ENCODE measurements at places on chromosomes 1 and 21. TPM values are rescaled to one million over a fixed set of nuclear protein-coding genes. Genes with fewer than 3 reads are reported as not detected.
A peak's percentile ranks its signal among the peaks of the same experiment; 100 is the strongest.

DNA sequence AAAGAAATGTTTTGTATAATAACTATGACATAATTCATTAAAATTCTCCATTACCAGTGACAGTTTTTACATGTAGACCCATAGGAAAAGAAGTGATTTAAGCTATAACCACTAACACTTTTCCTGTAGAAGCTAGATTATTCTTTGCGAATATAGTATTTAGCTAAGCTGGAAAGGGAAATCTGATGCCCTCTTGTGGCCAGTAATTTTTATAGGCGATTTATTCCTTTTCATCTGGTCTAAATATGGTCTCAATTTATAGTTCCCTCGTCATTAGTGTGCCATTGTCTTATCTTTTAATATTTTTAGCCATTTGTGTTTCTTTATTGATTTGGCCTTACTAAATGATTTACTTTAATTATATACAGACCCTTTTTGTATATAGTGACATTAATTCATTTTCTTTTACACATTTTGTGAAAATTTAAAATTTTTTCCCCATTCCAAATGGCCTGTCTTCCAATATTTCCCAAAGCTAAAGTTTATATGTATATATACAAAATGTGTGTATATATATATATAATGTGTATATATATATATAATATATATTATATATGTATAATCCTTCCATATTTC lies 26.7 kb downstream of the BTG3 start:
- no peaks in the 10 kb centered on the region for H3K36me3 ChIP-seq
- DNase-seq = no peak
- H3K27ac ChIP-seq = no peak overlapping the region
- no peaks in the 10 kb centered on the region for H3K27me3 ChIP-seq
- no peaks in the 10 kb centered on the region for H3K4me1 ChIP-seq

Gene EFNA1
- 116 TPM for polyA plus RNA-seq

Gene SDHB
- 228 TPM for polyA plus RNA-seq

DNA sequence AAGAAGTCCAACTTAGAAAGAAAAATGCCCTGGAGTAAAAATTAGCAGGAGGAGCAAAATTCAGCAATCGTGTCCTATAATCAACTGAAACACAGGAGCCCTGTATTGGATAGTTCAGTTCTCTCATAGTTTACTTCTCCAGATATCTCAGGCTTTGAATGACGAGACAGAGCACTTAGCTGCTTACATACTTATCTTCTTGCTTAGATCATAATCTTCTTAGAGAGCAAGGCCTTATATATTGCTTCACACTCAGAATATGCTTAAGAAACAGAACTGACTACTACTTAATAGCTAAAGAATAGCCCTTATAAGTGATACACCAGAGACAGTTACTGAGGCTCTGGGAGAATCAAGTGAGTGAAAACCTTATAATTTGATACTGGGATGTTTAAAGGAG lies 38.9 kb downstream of the TOR3A start:
- H3K27ac ChIP-seq = no peak overlapping the region
- no peak overlapping the region for H3K4me3 ChIP-seq
- no peaks in the 10 kb centered on the region for H3K27me3 ChIP-seq
- peaks cover 34% of the 10 kb centered on the region for H3K36me3 ChIP-seq

Gene IFT25
- polyA plus RNA-seq = 64.3 TPM

Gene TFF2
- not detected for polyA plus RNA-seq

DNA sequence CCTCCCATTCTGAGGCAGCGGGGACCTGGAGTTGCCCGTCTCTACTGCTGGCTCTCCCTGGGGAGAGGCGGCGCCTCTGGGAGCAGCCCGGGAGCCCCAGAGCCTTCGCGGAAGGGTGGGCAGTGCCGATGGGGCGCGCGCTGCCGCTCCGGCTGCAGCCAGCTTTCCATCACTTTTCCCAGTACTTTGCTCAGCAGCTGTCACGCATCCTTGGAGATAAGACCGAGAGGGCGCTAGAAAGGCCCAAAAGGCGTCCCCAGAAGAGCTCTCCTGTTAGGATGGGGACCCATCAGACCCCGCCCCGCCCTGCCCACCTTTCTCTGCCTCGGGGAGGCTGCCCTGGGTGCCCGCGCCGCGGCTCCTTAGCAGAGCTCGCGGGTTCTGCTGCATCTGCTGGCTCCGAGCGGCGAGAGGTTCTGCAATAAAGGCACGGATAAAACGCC lies 534 bp downstream of the KCNH1 start:
- H3K27ac ChIP-seq = no peak overlapping the region
- H3K36me3 ChIP-seq = no peaks in the 10 kb centered on the region
- DNase-seq = no peak
- peaks cover 4% of the 10 kb centered on the region for H3K4me1 ChIP-seq
- H3K4me3 ChIP-seq = no peak overlapping the region
- H3K27me3 ChIP-seq = peaks cover 25% of the 10 kb centered on the region

- no peak overlapping the region for H3K27ac ChIP-seq
- H3K4me3 ChIP-seq = no peak overlapping the region
- peaks cover 32% of the 10 kb centered on the region for H3K36me3 ChIP-seq
- H3K27me3 ChIP-seq = no peaks in the 10 kb centered on the region
- DNase-seq = no peak
Observed at GRCh38 chr1:173482683-173483082, 5.5 kb downstream of the PRDX6 start.

DNA sequence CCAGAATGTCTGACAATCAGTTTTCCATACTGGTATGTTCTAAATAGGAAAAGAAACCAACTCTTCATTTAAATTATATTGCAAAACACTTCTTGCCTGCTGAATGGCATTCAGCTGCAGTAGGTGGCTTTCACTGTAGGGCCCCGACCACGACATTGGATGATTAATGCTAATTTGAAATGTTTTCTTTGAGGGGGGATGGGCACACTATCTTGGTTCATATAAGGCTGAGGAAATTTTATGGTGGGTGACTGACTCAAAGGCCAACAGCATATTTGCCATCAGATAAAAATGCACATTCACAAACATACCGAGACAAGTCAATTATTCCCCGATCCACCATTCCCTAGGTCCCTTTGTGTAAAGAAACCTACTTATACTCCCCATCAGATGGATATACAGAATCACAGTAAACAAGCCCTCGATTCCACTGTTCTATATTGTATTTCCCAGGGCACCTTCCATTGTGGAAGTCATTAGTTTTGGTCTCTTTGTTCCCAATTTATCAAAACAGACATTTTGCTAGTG lies 464.2 kb upstream of the DAB1 start:
- H3K27ac ChIP-seq = no peak overlapping the region
- H3K27me3 ChIP-seq = no peaks in the 10 kb centered on the region
- H3K4me1 ChIP-seq = peaks cover 8% of the 10 kb centered on the region
- H3K4me3 ChIP-seq = no peak overlapping the region
- no peaks in the 10 kb centered on the region for H3K36me3 ChIP-seq

DNA sequence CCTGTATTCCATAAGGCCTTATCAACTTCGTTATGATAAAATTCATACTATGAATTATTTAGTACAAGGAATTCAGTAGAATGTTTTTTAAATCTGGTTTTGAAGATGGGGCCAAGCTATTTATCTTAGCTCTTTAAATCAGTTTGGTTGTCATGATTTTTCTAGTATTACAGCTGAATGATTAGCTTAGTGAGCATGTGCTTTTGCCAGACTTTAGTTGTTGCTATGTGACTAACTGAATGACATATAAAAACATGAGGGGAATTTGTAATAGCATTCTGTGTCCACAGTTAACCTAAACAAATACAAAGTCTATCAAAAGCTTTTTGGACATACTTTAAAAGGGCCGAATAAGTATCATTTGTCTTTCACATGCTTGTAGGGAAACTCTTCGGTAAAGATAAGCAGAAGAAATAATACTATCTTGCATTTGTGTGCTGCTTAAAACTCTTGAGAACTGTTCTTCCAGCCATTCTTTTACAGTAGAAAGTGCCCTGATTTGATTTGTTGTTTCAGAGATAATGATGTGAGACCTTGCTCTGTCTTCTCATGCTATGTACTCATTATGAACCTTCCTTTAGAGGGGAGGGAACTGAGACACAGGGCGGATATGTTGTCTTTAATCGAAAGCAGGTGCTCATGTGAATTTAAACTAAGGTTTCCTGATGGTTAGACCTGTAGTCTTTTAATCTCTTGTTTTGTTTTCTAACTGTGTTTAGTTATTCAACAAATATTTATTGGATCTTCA lies 18.8 kb downstream of the NEK7 start:
- no peaks in the 10 kb centered on the region for H3K36me3 ChIP-seq
- no peak for DNase-seq
- H3K27ac ChIP-seq = no peak overlapping the region
- H3K4me3 ChIP-seq = no peak overlapping the region
- peaks cover 30% of the 10 kb centered on the region for H3K4me1 ChIP-seq

- peaks cover 13% of the 10 kb centered on the region for H3K36me3 ChIP-seq
- no peaks in the 10 kb centered on the region for H3K27me3 ChIP-seq
- H3K27ac ChIP-seq = no peak overlapping the region
Observed at GRCh38 chr1:63651161-63651701, 58.0 kb downstream of the PGM1 start.

DNA sequence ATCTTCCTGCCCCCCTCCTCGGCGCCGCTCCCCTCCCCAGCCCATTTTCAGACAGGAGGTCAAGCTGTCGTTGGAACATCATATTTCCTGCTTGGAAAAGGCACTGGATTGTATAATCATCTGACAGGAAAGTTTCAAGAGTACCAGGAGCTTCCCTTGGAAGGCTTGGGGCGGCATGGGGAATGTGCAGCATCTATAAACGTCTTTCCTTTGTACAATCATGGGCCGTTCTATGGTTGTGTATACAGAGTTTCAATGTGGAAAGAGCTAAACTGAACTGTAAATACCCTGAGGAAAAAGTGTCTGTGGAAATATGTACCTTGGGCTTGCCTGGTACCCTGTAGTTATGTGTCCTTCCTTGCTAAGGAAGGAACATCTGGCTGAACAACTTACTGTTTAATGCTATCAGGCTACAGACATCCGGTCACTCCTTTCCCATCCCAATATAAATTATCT lies 368.1 kb upstream of the ADGRL2 start:
- no peak overlapping the region for H3K27ac ChIP-seq
- H3K27me3 ChIP-seq = no peaks in the 10 kb centered on the region
- no peaks in the 10 kb centered on the region for H3K4me1 ChIP-seq
- no peaks in the 10 kb centered on the region for H3K36me3 ChIP-seq
- H3K4me3 ChIP-seq = no peak overlapping the region

Gene REN
- polyA plus RNA-seq = not detected

- no peak overlapping the region for H3K27ac ChIP-seq
- H3K27me3 ChIP-seq = peaks cover 7% of the 10 kb centered on the region
- no peak overlapping the region for H3K4me3 ChIP-seq
- DNase-seq = no peak
- no peaks in the 10 kb centered on the region for H3K36me3 ChIP-seq
Observed at GRCh38 chr1:231958448-231958847, 331.9 kb downstream of the DISC1 start.

Gene FCGR3A
- not detected for polyA plus RNA-seq

DNA sequence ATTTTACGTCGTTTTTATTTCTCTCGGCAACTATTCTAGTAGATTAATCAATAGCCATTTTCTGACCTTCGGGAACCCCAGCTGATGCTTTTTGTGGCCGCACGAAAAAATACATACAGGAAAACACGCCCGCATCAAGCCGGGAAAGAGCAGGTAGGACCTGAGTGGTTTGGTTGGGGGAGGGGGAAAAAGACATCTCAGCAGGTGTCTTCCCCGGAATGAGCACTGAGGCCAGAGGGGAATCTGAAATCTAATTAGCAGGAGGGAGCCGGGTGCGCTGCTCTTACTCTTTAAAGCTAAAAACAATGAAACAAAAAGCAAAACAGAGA lies 618 bp upstream of the FOXD3 start:
- no peaks in the 10 kb centered on the region for H3K36me3 ChIP-seq
- H3K27me3 ChIP-seq = peaks cover 90% of the 10 kb centered on the region
- DNase-seq = no peak

Gene CFHR5
- not detected for polyA plus RNA-seq

Gene SPATA45
- not detected for polyA plus RNA-seq

Gene ANGPTL1
- polyA plus RNA-seq = not detected

- H3K4me3 ChIP-seq = peak overlapping the region; percentile 93
Observed at GRCh38 chr1:85582687-85583591, 2.4 kb downstream of the CCN1 start.

GRCh38 chr1:119656410-119656955 lies 8.4 kb upstream of the ZNF697 start:
- no peak for DNase-seq
- no peak overlapping the region for H3K27ac ChIP-seq
- no peaks in the 10 kb centered on the region for H3K27me3 ChIP-seq
- H3K4me3 ChIP-seq = no peak overlapping the region
- H3K4me1 ChIP-seq = peaks cover 12% of the 10 kb centered on the region

Gene MPZ
- polyA plus RNA-seq = 0.45 TPM

- no peak overlapping the region for H3K4me3 ChIP-seq
- H3K27me3 ChIP-seq = no peaks in the 10 kb centered on the region
- DNase-seq = no peak
- no peaks in the 10 kb centered on the region for H3K36me3 ChIP-seq
- no peak overlapping the region for H3K27ac ChIP-seq
- peaks cover 2% of the 10 kb centered on the region for H3K4me1 ChIP-seq
Observed at GRCh38 chr1:8763888-8764287, 53.6 kb downstream of the RERE start.

DNA sequence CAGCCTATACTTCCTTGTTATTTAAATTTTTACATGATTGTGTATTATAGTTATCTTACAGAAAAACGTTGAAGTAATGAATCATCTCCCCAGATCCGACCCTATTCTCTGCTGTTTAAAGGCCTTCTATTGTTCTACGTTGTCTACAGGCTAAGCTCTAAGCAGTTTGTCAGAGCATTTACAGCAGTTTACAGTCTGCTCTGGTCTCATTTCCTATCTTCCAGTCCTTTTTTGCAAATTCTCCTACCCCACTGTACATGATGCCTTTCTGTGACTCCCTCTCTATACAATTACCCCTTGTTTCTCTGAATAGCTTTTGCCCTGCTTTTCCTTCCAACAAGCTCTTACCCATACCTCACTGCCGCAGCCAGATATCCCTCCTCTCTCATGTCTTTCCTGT lies 319.2 kb upstream of the FMN2 start:
- H3K27ac ChIP-seq = no peak overlapping the region
- H3K27me3 ChIP-seq = no peaks in the 10 kb centered on the region
- H3K4me1 ChIP-seq = no peaks in the 10 kb centered on the region
- no peaks in the 10 kb centered on the region for H3K36me3 ChIP-seq

Gene SFN
- polyA plus RNA-seq = 2,602 TPM

Gene CHODL
- 1.4 TPM for polyA plus RNA-seq

Gene ELAVL4
- not detected for polyA plus RNA-seq

Gene CD1D
- 3.0 TPM for polyA plus RNA-seq

DNA sequence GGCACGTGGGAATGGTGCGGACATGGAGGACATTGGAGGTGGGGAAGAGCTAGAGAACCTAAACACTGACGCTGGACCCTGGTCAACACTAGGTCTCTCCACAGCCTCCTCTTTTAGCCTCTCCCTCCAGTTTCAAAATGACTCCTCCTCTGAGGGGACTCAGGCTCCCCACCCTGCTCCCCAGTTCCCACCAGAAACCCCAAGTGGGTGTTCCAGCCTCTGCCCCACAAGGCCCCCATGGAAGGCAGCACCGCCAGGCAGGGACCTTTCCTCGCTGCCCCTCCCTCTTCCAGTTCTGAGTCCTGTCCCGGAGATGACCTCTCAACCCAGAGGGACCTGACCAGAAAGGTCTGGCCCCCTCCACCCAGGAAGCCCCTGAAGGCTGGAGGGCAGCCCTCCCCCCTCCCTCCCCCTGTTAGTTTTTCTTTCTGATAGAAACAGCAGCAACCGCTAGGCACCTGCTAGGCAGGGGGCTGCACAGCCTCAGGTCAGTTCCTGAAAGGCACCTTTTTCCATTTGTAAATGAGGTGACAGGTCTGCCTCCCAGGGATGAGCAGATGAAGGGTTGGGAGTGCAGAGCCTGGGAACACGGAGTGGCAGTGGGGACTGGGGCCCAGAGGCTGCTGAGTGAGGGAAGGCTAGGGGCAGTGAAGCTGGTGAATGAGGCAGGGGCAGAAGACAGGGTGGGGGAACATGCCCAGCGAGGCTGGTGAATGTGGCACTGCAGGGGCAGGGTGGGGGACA lies 9.3 kb upstream of the ITGB2 start:
- H3K4me3 ChIP-seq = no peak overlapping the region
- H3K4me1 ChIP-seq = peaks cover 54% of the 10 kb centered on the region
- no peaks in the 10 kb centered on the region for H3K36me3 ChIP-seq
- no peak for DNase-seq
- H3K27me3 ChIP-seq = peaks cover 24% of the 10 kb centered on the region
